Suprapubic skin (tissue), 4 donors: ENCODE measurements at places on chromosomes 16 and 17.

DNA sequence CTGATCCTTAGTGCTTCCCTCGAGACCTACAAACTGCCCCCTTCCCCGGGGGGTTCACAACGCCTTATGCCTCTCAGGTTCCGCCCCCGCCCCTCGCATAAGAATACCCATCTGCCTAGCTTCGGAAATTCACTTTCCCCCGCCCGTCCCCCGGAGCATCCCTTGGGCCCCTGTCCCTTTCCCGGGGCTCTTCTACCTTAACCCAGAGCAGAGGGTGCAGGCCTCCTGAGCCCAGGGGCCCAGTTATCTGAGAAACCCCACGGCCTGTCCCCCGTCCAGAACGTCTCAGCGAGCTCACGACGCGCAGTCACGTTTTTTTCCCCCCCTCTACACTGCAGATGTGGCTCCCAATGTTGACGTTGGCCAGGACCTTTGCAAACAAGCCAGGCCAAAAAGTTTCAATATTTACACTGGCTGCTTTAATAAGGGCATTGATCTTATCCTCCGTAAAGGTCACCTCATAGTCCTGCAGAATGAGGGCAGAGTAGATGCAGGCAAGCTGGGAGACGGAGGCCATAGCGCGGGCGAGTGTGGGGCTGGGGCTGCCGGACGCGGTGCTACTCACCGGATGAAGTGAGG lies 1.4 kb upstream of the NBR1 start:
- DNase-seq, result peak; percentile 71

DNA sequence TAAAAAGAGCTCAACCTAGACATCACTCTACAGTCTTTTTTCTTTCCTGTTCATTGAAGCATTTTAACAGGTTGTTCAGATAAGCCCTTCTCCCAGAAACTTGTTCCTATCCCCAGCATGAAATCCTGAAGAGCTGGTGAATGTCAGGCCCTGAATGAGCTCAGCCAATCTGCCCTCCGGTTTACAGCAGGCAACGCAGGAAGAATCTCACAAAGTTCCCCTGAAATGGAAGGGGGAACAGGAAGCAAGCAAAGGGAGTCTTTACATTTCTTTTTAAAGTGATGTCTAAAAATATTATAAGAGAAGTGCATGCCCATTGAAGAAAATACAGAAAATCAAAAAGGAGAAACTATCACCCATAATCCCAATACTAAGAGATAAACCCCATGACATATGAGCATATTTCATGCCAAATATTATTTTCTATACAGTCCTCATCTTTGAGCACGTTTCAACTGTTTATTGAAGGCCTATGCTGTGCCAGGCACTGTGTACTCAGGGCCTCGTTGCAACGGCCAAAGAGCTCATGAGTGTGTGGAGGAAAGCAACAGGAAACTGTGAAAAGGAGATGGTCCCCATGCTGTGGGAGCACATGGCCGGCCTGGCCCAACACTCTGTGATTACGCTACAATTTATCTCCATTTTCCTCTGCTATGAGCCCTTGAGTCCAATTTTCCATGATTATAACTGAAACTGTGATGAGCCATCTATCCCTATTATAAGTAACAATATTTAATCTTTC lies 5.7 kb downstream of the TK2 start:
- no peak for DNase-seq

DNA sequence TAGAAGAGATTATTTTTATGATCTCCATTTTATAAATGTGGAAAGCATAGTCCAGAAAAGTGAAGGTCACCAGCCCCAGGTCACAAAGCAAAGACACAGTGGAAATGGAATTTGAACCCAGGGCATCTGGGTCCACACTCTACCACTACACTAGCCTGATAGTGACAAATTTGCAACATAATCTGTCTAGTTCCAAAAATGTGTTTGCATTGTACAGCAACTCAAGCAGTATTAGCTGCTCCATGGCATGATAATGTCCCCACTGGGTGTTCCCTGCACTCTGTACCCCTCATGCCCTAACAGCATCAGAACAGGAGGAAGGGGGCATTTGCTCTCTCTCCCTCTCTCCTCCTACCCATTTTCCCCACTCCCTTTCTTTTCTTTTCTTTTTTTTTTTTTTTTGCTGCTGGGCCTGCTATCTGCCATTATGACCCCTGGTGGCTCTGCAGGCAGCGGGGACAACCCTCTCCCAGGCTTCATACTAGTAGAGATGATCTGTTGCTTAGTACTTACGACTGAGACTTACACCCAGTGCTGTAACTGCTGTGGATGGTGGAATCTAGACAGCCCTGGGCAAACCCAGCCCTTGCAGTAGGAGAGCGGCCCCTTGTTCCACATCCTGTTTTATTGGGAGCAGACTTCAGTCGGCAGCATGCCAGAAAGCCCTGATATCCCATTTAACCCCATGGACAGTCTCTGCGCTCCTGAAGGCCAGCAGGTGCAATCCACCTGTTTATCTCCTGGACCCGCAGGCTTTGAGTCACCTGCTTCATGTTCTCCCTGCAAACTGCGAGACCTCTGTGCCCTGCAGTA lies 306.3 kb downstream of the SOX9 start:
- no peak for DNase-seq

GRCh38 chr17:5241861-5242671 lies 7.4 kb upstream of the SCIMP start:
- no peak for DNase-seq

- DNase-seq, result no peak
Observed at GRCh38 chr17:8387914-8388651, 5.1 kb upstream of the RPL26 start.

- no peak for DNase-seq
Observed at GRCh38 chr17:13835151-13835550, 233.4 kb upstream of the HS3ST3A1 start.

GRCh38 chr16:85296859-85297660 lies 184.8 kb upstream of the CIBAR2 start:
- DNase-seq, result no peak

- no peak for DNase-seq
Observed at GRCh38 chr17:81335773-81336157, 40.7 kb upstream of the SLC38A10 start.

GRCh38 chr17:75394332-75394918 lies 11.1 kb downstream of the GRB2 start:
- no peak for DNase-seq

- DNase-seq, result no peak
Observed at GRCh38 chr17:50381920-50382319, 8.9 kb downstream of the EME1 start.

- no peak for DNase-seq
Observed at GRCh38 chr16:56460101-56460500, 8.7 kb downstream of the OGFOD1 start.

GRCh38 chr16:3889059-3889458 lies 8.5 kb upstream of the CREBBP start:
- DNase-seq, result no peak

GRCh38 chr16:47460359-47460710 lies 528 bp downstream of the ITFG1 start:
- DNase-seq, result no peak

DNA sequence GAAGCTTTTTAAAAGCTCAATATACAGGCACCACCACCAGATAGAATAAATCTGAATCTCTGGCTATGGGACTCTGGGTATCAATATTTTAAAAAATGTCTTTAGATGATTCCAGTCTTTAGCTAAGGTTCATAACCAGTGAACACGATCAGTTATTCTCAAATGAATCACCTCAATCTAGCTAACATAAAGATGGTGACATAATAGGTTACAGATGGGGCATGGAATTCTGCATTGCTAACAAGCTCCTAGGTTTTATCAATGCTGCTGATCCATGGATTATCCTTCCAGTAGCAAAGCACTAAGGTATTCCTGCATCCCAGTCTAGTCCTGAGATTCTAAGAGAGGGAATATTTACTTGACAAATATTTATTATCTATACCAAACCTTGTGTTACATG lies 415.5 kb upstream of the CDH11 start:
- DNase-seq, result no peak

DNA sequence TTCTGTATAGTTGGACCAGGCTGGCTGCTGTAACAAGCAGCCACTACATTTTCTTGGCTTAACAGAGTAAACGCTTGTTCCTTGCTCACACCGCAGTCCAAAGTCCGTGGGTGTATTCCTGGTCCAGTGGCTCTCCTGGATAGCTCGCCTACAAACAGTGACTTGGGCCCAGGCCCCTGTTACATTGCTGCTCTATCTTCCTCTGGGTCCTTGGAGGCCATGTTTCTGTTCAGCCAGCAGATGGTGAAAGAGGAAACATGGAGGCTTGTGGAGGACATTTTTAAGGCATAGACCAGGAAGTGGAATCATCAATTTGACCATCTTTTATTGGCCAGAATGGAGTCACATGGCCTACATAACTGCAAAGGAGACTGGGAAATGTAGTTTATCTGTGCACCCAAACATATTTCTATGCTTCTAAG lies 55.1 kb downstream of the ATP2C2 start:
- no peak for DNase-seq

DNA sequence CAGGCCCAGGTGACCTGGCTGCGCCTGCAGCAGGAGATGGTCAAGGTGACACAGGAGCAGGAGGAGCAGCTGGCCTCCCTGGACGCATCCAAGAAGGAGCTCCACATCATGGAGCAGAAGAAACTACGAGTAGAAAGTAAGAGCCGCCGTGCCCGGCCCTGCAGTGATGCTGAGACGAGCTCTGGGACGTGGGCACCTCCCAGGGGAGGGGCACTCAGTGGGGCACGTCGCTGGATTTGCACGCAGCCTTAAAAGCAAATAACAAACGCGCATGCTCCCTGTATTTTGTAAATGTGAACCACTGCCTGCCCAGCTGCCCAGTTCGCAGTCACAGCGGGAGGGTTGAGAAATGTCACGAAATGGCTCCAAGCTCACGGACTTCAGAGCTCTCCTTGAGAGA lies 15.3 kb upstream of the GAA start:
- no peak for DNase-seq

DNA sequence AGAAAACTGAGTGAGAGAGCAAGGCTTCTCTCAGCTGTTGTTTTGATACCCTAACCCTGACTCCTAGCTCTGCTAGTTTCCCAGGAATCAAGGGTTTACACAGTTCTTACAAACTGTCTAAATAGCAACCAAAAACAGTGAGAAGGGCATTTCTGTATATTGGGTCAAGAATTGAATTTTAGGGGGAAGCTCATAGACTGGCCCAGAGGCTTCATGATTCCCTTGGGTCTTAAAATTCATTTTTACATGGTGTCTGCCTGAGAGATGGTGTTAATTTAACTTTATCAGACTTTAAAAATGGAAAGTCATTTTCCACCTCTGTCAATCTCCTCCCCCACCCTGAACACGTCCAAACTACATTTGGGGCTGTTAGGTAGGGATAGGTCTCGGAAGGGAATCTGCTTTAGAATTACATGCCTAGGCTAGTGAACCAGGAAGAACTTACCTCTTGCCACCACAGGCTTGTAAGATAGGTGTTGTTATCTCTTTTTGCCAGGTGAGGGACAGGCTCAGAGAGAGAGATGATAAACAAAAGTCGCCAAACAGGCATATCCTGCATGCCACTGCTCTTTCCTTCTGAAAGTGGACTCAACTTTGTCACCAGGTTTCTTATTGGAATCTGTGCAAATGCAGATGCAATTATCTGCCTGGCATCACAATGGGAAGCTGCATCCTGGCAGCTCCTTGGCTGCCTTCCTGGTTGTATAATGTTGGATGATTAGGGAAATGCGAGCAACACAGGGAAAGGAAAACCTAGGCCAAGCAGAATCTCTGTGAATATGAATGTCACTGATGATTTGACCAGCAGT lies 3.1 kb downstream of the PHAF1 start:
- no peak for DNase-seq

- DNase-seq, result no peak
Observed at GRCh38 chr17:59375857-59376256, 44.4 kb downstream of the YPEL2 start.

DNA sequence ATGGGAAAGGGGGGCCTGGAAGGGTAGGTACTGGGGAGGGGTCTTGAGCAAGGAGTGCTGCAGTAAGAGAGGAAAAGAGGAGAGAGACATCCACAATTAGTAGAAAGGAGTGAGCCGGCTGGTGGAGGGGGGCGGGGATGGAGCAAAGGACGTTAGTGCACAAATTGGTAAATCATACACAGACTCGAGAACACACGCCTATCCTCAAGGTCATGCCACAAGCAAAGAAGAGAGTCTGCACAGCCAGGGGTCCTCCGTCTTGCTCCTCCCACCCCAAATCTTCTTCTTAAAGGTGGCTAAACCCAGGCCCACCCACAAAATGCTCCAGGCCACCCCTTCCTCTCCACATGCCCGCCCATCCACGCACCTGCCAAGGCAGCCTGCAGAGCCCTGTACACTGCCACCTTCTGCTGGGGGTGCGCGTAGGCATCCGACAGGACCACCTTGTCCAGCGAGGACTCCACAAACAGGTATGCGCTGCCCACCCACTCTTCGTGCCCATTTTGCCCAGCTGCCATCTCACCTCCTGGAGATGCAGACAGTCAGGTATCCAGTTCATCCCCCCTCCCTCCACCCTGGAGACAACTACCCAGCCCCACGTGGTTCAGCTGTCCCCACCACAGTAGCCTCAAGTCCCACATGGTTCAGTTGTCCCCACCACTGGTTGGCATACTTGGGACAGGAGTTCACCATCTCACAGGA lies 3.4 kb downstream of the TRADD start:
- no peak for DNase-seq

DNA sequence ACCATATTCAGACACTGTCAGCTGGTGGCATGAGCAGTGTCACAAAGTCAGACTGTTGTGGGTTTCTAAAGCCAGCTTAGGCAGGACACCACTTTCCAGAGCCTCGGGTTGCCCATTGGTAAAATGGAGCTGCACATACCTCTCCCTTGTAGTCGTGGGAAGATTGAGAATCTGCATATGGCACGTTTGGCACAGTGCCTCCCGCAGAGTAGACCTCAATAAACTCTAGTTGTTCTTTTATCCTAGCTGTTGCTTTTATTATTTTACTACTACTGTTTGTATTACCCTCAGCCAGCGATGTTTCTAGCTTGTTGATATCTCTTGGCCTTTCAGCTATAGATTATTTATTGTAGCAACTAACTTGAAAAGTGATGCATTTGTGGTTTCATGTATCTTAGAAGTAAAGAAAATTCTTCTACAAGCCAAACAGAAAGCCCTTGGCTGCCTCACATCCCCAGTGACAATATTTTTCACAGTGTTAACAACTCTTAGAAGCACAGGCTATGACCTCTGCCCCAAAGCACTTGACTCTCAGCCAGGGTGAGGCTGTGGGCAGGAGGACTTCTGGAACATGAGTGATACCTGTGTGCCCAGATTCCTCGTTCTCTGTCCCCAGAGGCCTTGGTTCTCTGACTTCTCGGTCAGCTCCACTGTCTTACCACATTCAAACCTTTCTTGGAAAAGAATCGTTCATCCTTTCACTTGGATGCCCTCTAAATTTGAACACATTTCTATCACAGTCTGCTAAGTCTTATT lies 351.6 kb downstream of the SNX29 start:
- no peak for DNase-seq

- DNase-seq, result no peak
Observed at GRCh38 chr16:48299471-48299870, 52.1 kb upstream of the ABCC11 start.

DNA sequence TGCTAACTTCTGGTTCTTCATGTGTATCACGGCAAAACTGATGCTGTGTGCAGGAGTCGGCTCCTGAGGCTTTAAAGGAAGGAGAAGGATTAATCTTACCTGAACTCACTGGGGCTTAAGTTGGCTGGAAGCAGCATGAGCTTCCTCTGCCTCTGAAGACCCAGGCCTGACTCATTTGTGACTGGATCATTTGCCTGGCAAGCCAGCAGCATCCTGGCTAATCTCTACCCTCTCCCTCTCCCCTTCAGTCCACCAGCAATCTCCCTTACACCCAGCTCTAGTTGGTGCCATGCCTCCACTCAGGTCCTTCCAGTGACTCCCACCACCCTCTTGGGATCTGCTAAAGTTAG lies 150.3 kb downstream of the IRX3 start:
- no peak for DNase-seq
